ENCODE measurements at places on chromosomes 11 and 22.

DNA sequence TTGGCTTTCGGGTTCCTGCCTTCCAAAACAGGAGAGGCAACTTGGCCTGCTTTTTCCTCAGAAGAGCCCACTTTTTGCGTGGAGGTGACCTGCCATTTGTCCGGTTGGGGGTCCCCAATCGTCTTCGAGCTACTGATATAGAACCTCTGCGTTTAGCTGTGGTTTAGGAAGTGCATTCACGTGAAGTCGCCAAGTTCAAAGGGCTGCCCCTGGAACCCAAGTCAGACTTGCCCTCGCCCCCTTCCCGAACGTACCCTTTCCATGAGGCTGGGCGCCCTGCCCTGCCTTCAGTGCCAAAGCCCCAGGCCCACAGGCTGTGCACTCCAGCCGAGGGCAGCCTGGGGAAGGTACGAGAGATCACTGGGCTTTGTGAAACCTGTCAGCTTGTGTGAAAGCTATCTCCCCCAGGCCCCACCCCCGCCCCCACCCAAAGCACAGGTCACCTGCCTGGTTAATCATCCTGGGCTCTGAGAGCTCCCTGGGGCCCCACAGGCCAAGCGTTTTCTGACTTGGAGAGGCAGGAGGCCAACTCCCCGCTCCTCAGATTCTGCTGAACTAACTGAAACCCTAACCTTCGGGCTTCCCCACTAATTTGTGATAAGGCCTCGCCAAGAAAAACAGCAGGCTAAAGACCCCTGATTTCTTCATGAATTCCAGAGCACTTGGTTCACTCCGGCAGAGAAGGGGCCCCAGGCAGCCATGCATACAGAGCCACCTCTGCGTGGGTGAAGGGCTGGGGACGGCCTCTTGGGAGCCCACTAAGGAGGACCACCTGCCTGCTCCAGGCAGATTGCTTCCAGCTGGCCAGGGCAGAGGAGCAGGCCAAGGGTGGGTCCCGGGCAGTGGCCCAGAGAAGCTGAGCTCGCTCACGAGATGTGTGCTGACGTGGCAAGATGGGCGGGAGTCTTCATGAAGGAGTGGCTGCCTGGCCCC is 25.8 kb upstream of the KCNQ1OT1 start:
- DNase-seq, result no peak

GRCh38 chr22:21725956-21726649 is 9.5 kb downstream of the YPEL1 start:
- DNase-seq, result no peak

DNA sequence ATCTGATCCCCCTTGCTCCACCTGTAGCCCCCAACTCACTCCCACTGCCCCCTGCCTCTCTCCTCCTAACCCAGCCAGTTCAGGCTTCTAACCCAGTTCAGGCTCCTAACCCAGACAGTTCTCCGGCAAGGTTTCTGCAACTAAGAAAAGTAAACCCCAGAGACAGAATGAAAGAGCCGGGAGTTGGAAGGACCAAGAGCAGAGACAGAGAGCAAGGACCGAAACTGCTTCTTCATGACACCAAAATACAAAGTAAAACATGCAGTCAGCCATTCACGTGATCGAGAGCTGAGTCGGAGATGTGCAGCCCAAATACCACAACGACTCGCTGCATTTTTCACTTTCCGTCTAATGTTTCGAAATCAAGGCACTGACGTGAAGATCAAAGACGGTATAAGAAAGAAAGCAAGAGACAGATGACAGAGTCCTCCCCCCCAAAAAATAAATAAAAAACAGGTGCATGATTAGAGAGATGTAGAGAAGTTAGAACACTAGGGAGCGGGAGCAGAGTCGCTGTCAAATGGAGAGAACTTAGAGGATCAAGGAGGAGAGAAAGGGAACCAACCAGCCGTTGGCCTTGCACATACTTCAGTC is 884 bp downstream of the IL10RA start:
- no peak for DNase-seq

GRCh38 chr11:126793596-126793995 is 207.0 kb downstream of the KIRREL3 start:
- DNase-seq, result no peak

DNA sequence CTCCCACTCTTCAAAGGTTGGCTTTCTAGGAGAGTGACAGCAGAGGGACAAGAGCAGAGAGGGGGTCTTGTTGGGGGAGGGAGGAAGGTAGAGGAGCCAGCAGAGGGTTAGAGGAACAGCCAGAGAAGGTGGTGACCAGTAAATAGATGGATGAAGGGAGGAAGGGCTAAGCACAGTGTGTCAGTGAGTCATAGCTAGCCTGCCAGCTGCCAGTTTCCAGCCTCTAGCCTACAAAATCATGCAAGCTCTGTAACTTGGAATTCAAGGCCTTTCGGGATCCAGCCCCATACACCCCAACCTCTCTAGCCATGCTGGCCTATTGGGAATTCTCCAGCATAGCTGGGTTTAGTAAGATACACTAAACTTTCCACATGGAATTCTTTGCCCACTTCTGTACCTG is 147.4 kb upstream of the TEAD1 start:
- no peak for DNase-seq

GRCh38 chr11:17779861-17780594 is 45.4 kb downstream of the KCNC1 start:
- no peak for DNase-seq

- DNase-seq, result no peak
Measured at GRCh38 chr11:67499808-67500483, 5.2 kb downstream of the PITPNM1 start.

DNA sequence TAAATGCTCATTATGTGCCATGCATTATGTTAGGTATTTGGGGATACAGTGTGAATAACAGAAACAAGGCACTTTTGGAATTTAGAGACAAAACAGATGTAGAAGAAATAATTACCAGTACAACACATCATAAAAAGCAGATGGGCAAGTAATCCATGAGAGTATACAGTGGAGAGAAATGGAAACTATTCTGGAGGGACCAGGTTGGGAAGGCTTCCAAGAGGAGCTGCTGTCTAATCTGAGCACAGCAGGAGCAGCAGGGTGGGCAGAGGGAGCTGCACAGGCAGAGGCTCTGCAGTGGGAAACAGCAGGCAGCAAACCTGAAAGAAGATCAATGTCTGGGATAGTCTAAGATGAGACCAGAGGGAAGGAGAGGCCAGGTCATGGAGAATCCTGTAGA is 268.7 kb upstream of the CCDC90B start:
- no peak for DNase-seq

GRCh38 chr22:43002202-43002586 is 12.8 kb downstream of the PACSIN2 start:
- DNase-seq, result no peak

- no peak for DNase-seq
Measured at GRCh38 chr11:59262177-59262818, 49.6 kb upstream of the MPEG1 start.

- no peak for DNase-seq
Measured at GRCh38 chr11:78197816-78198215, 9.1 kb downstream of the USP35 start.

DNA sequence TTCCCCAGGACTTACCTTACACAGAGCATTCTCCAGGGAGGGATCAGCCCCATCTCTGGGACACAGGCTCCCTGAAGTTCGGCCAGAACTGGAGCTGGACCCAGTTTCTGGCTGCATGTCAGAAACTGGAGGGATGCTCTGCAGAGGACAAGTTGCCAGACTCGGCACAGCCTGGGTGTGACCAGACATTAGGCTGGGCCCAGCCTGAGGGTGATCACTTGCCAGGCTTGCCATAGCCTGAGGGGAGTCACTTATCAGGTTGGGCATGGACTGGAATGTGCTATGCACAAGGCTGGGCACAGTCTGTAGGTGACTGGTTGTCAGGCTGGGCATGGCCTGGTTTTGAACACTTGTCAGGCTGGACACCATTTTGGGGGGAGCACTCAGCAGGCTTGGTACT is 30.7 kb upstream of the STK33 start:
- DNase-seq, result no peak

GRCh38 chr11:48675945-48676344 is 187.4 kb downstream of the OR4A47 start:
- DNase-seq, result no peak

DNA sequence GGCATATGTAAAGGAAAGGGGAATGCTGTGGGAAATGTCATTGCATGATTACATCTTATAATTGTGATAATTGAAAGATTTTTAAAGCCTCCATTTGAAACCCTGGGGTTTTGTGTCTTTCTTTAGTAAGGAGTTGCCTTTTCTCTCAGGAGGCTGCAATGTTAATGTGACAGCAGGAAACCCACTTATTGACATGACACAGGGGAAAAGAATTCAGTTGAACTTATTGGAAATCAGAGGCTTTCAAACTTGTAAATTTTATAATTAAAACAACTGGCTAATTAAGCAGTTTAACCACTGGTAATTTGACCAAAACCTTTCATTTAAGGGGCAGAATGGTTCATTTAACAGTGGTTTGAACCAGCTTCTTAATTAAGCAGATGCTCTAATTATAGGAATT is 31.2 kb downstream of the MRPL48 start:
- DNase-seq, result no peak

DNA sequence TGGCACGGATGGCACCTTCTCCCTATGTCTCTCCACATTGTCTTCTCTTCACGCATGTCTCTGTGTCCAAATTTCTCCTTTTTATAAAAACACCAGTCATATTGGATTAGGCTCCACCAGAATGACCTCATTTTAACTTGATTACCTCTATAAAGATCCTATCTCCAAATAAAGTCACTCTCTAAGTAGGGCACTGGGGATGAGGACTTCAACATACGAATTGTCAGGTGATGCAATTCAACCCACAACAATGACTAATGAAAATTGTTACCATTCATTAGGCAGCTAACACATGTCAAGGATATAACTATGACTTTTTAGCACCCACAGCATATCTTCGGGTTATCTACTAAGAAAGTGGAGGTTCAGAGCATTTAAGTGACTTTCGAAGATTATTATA is 55.5 kb upstream of the USP47 start:
- no peak for DNase-seq

- no peak for DNase-seq
Measured at GRCh38 chr22:20056161-20056560, 23.9 kb upstream of the DGCR8 start.

GRCh38 chr22:35754761-35755160 is 37.1 kb downstream of the APOL5 start:
- DNase-seq, result no peak

Measured in stimulated activated CD8-positive, alpha-beta memory T cell treated with anti-CD3 and anti-CD28 coated beads, Interleukin-7, amount 100 ng/mL, for 48 hours (primary cell).